ENCODE measurements at places on chromosomes 1 and 21.

DNA sequence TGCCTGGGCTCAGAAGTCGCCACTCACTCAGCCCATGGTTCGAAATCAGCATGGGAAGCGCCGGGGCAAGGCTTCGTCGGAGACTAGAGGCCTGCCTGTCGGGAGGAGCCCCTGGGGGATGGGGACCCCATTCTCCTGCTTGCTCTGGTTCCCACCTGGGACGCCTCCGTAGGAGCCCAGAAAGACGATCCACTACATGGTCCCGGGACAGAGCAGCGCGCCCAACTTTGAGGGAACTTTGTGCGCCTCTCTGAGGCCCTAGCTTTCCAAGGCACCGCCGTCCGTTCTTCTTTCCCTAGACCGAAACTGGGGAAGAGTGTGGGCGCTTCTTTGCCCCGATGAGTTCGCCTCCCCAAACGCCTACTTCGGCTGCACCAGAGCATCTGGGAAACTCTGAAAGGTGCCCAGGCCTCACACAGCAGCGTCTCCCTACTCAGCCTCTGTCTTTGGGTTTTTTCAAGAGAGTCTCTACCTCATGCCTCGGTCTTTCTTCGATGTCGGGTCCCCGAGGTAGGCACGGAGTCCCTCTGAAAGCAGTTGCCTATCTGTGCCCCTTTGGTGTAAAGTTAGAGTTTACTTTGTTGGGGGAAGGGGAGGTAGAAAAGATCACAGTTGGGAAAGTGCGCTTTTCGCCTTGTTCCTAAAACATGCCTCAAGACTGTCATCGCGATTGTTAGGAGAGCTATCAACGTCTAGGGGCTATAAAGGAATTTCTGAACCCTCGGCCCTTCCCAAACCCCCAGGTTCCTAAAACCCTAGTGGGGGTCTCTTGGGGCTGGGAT is 14.0 kb downstream of the NR5A2 start:
- DNase-seq: no peak

DNA sequence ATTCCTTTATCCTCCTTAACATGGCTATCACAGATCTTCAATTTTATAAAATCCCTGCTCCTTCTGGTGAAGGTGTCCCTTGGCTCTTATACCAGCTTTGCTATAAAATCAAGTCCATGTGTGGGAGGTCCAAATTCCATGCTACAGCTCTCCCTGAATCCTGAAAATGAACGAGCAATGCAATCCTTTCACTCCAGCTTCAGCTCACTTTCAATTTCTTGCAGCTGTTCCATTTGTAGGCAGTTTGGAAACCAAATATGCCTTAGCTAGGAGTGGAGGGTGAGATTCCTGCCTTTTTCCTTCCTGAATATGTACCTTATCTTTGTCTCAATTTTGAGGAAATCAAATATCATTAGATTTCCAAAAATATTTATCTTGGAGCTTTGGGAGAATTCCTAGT is 402.6 kb downstream of the TTLL7 start:
- no peak for DNase-seq

DNA sequence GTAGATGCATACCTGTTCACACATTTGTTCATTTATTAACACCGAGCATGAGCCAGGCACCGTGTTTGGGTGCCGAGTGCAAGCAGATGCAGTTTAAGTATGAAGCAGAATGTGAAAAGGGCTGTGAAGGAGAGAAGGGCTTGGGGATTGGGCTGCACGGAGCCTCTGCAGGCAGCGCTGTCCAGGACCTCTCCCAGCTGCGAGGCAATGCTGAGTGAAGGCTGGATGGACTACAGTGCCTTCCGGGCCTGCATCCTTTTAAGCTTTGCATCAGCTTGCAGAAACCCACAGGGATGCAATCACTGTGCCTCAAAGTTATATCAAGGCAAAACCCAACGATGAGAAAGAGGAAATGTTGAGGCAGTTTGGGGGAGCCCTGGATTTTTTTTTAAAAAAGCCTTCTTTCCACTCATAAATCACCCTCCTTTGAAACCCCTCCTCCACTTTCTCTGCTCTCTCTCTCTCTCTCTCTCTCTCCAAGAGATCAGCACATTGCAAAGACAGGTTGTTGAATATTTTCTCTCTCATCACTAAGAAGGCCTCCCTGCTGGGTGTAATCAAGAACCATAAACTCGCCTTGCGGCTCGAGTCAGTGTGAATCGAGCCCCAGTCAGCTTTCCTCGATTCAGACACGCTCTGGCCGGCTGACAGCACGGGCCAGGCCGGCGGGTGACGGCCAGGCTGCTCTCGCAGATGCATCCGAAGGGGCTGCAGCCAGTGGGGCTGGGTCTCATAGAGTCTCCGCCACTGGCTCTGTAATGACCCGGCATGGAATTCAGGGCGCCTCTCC is 89.2 kb upstream of the POU3F1 start:
- DNase-seq: no peak

GRCh38 chr1:44988531-44989156 is 2.2 kb upstream of the EIF2B3 start:
- no peak for DNase-seq

GRCh38 chr1:227942716-227943261 is 4.9 kb downstream of the WNT9A start:
- no peak for DNase-seq

DNA sequence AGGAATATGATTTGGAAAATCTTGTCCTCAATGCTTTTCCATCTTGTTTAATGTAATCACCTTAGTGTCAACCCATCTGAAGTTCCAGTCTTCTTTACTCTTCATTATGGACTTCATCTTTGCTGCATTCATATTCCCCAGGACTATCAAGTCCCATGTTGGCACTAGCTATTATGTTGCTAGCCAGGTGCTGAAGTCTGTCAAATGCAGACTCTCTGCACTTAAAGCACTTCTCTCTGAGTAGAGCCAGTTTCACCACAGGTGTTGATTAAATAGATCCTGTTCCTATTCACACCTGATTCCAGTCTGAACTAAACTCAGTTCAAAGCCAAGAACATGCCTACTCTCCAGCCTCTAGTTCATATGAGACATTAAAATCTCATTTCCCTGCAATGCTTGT is 75.0 kb upstream of the PKN2 start:
- no peak for DNase-seq

Measured in fibroblast of skin of scalp (primary cell).